ENCODE measurements at places on chromosomes 1 and 21.
A peak's percentile ranks its signal among the peaks of the same experiment; 100 is the strongest.

GRCh38 chr21:45362748-45363145 is 42.2 kb upstream of the COL18A1 start:
- no peak for DNase-seq

GRCh38 chr21:34609933-34610549 is 4.9 kb downstream of the RCAN1 start:
- no peak for DNase-seq

DNA sequence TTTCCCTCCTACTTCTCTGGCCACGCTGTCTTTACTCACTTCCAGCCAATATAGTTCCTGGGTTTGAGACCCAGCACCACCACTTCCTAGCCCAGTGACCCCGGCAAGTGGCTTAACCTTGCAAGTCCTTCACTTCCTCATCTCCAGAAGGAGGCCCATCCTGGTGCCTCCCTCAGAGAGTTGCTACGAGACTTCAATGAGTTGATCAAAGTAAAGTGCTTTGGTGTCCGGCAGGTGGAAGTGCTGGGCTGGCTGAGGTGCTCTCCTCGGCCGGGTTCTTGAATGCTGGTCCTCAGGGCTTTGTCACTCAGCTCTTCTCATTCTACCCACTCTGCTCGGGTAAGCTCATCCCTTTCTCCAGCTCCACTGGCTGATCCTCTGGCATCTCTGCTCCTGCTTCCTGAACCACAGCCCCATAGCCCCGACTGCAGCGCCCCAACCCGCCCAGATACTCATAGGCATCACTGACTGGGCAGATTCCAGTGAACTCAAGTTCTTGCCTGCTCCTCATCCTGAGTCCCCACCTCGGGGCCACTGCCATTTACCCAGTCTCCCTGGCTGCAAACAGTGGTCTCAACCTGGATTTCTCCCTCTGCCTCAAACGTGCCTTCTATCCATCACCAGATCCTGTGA is 75.8 kb upstream of the WNT4 start:
- no peak for DNase-seq

GRCh38 chr1:119711804-119712341 is at the start of gene PHGDH:
Gene PHGDH, plus strand, starts transcription at chr1:119711934. Its CDS starts 89 bp downstream, at chr1:119712023.
- DNase-seq = peak; percentile 86

- no peak for DNase-seq
Observed at GRCh38 chr1:57034713-57035112, 68.9 kb upstream of the C8B start.

- no peak for DNase-seq
Observed at GRCh38 chr1:29478879-29479278, 242.6 kb downstream of the PTPRU start.

GRCh38 chr1:17319561-17320350 is 11.8 kb downstream of the PADI4 start:
- no peak for DNase-seq

GRCh38 chr1:203124011-203124410 is 3.5 kb upstream of the ADORA1 start:
- no peak for DNase-seq

DNA sequence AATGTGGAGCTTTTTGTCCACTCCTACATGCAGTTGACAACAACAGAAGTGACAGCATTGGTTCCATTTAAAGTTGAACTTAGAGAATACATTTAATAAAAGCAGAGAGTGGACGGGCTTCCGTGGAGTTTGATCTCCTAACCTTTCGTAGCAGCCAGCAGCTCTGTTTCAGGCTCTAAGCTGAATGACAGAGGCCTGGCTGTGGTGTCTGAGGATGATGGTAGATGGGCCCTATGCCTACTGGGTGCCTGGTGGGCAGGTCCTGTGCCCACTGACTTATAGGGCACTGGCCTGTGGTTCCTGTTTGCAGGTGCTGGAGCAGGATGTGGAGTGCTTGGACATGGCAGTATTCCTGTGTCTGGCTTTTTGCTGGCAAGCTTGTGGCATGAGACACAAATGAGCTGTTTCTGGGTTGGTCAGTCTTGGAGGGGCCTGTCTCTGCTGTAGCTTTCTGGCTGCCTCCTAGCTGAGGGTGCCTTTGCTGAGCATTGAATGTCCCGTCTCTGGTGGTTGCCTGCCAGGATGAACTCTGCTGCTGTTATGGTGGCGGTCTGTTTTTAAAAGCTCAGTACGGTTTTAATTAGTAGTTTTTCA is 54.6 kb downstream of the PRDM2 start:
- no peak for DNase-seq

GRCh38 chr1:208031316-208031931 is 120.5 kb upstream of the CD34 start:
- no peak for DNase-seq

GRCh38 chr1:48947761-48948537 is 171.3 kb upstream of the BEND5 start:
- DNase-seq = no peak

- DNase-seq = no peak
Observed at GRCh38 chr1:222909586-222909985, 94.7 kb downstream of the DISP1 start.

GRCh38 chr1:117037802-117038201 is 22.3 kb upstream of the TTF2 start:
- DNase-seq = no peak

GRCh38 chr1:166184897-166185296 is 18.1 kb upstream of the FAM78B start:
- DNase-seq = no peak

GRCh38 chr1:204410688-204411450 is 748 bp downstream of the PPP1R15B start:
- DNase-seq = peak; percentile 14

- DNase-seq = peak; percentile 29
Observed at GRCh38 chr1:244212797-244213475, 161.9 kb downstream of the ZBTB18 start.

GRCh38 chr1:42926879-42927242 is 31.8 kb downstream of the SLC2A1 start:
- DNase-seq = no peak

GRCh38 chr1:21799730-21800129 is 12.3 kb upstream of the LDLRAD2 start:
- no peak for DNase-seq

DNA sequence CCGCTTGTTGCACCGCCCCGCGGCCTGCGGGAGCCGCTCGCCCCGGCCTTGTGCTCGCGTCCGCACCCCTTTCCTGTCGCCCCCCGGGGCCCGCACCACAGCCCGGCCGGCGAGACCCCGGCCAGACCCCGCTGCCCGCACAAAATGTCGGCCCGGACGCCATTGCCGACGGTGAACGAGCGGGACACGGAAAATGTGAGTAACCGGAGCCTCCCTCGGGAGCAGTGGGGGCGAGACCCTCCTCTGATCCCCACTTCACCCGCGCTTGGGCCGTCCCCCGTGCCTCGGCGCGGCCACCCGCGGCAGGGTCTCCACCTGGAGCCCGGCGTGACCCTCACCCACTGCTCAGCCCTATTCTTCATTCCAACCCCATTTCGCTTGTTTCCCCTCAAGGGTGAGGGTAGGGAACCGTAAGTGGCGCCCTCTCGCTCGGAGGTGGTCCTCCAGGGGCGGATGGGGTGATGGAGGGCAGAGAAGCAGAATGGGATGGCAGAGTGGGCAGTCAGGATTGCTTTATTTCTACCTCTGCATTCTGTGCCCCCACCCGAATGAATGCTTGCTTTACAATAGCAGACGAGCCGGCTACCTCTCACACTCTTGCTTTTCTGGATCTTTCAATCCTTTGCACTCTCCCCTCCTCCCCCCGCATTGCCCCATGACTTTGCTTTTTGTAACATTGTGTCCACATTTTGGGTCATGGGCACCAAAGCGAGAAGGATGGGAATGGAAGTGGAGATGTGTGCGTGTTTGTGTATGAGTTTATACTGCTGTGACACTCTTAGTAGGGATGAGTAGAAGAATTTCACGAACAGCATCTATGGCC is 954 bp downstream of the MARK1 start:
- peak; percentile 70 for DNase-seq

GRCh38 chr1:22935433-22935832 is 37.2 kb downstream of the LACTBL1 start:
- DNase-seq = no peak

DNA sequence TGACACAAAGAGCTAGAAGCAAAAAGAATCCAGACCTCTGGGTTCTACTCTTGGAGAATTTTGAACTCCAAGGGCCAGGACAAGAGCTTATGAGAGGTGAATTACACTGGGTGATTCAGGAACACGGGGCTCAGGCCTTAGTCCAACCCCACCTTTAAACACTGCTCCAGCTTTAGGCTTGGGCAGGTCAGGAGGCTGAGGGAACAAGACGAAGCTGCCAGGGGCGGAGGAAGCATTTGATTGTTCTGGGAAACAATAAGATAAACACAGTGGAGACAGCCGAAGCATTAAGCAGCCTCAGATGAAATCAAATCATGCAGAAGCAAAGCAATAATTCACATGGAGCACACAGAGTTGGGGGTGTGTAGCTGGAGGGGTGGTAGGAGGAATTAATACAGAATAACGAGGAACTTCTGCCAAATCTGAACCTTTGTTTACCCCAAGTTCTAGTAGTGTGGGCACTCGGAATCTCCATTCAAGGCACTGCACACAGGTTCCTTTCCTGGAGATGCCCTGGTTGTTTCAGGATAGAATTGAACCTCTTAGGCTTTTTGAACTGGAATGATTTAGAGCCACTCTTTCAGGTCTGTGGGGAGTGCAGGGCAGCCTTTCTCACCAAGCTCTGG is 93.2 kb downstream of the PLXNA2 start:
- no peak for DNase-seq

DNA sequence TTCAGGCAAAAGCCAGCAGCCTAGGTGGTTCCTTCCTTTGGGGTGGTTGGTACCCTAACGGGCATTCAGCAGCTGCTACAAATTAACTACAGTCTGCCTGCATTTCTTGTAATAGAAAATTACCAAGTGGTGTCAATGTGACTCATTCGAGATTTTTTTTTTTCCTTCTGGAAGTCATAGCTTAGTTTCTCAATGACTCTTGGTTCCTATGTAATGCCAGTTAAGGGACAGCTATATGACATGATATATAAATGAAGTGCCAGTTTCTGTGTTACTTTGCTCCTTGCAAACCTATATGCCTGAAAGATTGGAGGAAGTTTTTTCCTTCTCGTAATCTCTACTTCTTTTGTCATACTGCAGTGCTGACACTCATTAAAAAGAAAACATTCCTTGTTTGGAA is 2.6 kb downstream of the MGST3 start:
- DNase-seq = no peak

DNA sequence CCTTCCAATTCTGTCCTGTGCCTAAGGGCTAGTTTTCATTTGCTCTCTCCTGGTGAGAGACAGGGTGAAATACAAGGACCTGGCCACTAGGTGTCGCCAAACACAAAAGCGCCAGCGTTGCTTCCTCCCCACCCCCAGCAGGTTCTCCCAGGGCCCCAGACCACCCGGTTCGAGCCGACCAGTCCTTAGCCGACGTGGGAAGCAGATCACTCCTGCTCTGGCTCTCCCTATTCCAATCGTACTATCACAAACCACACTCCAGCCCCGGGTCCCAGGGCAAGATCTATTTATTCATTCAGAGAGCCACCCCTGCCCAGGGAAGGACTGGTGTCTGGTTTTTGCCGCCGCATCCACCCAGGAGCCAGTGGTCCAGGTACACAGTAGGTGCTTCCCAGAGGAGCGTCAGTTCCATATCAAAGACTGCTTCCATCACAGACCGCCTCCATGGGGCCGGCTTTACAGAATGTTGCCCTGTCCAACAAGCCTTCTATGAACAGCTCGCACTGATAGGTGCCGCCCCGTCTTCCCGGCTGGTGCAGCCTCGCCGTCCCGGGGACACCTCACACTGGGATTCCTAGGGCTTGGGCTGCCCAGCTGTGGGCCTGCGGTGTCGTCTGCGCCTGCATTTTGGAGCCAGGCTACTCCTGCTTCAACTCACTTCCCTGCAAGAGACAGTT is 35.0 kb downstream of the CTNNBIP1 start:
- DNase-seq = peak; percentile 84

GRCh38 chr1:31511848-31512615 is 64.3 kb upstream of the TINAGL1 start:
- DNase-seq = no peak

- no peak for DNase-seq
Observed at GRCh38 chr1:27564710-27565649, 39.0 kb downstream of the AHDC1 start.

GRCh38 chr1:172322219-172323061 is 98.0 kb upstream of the C1orf105 start:
- peak; percentile 70 for DNase-seq

DNA sequence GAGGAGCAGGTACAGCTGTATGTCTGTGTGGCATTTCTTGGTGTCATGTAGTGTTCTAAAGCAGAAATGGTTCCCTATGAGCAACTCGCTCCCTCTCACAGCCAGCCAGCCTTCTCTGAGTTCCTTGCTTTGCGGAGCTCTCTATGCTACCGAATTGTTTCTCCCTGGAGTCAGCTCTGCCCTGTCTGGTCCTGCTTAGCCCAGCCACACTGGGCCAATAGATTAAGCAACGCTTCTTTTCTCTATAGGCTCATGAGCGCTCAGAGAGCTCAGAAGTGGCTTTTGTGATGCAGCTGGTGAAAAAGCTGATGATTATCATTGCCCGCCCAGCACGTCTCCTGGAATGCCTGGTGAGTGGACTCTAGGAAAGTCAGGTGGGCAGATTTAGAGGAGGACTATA is 113.1 kb downstream of the PIK3R3 start:
- DNase-seq = no peak

DNA sequence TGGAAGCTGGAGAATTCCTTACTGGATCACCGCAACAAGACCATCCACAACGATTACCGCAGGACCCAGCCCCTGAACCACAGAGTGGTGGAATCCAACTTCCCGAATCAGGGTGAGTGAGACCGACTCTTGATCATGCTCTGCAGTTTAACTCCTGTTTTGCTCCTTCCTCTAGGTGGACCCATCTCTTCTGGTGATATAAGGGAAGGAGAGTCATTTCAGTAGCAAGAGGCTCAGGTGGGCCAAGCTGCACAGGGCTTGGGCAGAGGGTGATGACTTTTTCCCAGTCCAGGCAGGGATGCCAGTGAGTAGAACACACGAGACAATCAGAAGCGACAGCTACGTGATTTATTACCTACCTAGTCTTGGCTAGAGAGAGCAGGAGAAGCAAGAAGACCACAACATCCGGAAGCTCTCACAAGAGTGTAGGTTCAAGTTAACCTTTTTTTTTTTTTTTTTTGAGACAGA is 25.2 kb downstream of the CA6 start:
- DNase-seq = no peak

DNA sequence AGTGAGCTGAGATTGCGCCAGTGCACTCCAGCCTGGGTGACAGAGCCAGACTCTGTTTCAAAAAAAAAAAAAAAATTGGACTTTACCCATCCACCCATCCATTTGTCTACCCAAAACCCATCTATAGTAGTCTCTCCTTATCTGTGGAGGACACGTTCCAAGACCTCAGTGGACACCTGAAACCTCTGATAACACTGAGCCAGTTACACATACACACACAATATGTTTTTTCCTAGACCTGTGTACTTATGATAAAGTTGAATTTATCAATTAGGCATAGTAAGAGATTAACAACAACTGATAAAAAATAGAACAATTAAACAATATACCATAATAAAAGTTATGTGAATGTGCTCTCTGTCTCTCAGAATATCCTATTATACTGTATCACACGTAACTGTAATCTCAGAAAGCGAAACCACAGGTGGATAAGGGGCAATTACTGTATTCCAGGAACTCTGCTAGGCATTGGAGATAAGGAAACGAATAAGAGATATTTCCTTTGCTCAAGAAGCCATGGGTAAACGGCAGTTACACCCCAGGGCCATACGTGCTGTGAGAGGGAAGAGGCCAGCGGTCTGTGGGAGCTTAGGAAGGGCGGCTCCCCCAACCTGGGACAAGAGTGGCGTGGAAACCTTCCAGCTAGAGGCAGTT is 84.2 kb upstream of the DISP3 start:
- DNase-seq = no peak
